ENCODE measurements at places on chromosomes 12 and 14.

- no peak for DNase-seq
Observed at GRCh38 chr12:27515671-27516070, 8.3 kb upstream of the PPFIBP1 start.

DNA sequence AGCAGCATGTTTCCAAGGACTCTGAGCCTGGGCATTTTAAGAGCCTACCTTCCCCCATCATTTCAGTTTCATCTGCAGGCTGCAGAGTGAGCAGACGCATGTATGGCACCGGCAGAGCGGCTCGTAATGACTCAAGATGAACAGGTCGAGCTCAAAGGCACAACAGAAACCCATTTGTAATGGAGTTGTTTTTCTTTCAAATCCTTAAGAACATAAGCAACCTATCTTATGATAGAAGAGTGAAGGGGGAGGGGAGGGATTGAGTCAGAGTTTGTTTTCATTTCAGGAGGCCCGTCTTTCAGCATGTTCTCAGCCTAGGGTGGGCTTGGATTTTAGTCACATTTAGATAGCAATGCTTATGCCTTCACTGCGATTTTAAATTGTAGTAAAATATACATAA is 54.9 kb upstream of the CISTR start:
- DNase-seq, result no peak

DNA sequence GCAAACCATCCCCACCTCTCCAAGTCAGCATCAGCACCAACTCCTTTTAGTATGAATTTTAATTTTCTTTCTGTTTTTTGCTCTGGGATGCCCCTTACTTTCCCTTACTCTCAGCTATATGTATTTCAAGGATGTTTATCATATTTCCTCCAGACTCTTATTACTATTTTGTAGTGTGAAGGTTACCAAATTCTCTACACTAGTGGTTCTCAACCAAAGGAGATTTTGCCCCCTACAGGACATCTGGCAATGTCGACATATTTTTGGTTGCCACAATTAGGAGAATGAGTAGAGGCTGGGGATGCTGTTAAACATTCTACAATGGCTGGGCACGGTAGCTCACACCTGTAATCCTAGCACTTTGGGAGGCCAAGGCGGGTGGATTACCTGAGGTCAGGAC is 29.1 kb upstream of the SOS2 start:
- no peak for DNase-seq

DNA sequence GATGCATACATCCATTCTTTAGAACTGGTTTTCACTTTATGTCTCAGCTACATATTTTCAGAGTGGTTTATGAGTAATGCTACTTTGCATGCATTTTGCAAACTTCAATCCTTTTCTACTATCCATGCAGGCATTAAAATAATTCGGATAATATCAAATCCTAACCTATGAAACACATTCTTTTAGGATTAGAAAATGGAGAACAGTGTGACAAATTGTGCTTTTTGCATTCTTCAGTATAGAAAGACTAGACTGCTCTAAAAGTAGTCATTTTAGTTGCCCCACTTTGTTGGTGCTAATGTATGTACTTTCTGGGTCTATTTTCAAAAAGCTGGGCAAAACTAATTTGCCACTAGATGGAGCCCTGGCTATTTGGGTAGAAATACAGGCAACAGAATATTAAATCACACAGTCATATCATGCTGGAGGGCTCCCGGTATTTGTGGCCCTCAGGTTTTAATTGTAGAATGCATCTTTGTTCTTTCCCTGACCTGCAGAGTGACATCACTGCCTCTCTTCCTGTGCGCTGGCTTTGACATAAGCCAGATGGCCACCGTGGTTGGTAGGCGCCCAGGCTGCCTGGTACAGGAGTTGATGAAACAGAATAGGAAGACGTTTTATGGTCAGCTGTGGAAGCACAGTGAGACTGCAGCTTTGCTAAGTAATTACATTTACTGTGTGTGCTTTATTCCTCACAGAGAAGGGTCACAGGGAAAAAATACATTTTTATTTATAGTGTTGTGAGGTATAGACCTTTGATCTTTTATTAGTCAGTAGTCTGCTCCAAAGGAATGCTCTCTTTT is 28.1 kb downstream of the MSRB3 start:
- DNase-seq, result peak; percentile 3

DNA sequence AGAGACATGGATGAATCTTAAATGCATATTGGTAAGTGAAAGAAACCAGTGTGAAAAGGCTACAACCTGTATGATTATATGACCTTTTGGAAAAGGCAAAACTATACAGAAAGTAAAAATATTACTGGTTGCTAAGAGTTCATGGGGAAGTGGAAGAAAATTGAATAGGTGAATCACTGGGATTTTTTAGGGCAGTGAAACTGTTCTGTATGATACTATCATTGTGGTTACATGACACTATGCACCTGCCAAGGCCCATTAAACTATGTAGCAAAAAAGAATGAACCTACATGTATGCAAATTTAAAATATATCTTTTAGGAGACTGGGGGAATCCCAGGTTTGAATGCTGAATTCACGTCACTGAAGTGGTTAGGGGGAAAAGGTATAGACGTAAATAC is 12.6 kb upstream of the OR8S1 start:
- peak; percentile 13 for DNase-seq

DNA sequence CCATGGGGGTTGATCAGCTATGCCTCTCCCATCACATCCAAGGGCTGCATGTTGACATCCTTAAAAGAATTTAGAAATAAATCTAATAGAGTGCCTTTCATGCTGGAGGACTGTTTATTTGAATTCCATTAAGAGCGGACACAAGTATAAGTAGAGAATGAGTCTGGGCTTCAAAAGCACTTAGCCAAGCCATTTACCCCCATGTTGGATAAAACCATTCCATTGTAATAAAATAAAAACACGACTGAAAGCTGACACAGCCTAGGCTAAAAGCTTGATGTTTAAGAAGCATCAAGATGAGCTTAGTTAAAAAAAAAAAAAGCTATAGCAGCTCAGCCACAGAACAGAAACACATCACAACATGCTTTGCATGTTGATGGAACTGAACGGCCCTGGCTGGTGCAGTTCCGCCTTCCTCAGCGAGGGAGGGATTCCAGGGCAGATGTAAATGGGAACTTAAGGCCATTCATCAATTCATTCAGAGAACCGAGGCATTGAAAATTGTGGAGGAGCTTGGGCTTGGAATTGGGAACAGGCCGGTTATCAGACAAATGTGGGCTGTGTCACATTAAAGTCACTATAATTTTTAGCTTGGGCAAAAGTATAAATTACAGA is 41.2 kb downstream of the TMEM132D start:
- DNase-seq, result no peak

DNA sequence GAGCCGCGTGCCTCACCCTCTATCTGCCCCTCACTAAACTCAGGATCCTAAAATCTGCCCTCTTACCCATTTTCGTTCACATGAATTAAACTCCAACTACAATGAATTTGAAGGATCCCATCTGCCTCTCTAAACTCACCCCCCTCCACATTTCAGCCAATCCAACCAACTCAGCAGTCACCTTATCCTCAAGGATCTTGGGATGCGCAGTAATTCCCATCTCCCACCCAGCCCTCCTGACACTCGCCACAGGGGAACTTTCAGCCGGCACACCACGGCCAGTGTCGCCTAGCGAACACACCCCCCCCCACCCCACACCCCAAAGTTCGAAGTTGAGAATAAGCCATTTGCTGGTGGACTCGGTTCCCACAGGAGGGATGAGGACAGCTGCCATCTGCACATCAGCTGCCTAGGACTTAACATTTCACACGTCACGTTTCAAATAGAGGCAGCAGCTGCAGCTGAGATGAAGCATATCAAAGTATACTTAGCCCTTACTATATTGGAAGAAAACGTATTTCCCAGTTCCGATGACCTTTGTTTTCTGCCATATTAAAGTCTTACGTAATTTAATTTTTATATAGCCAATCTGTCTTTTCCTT is 8.7 kb upstream of the SELPLG start:
- no peak for DNase-seq

DNA sequence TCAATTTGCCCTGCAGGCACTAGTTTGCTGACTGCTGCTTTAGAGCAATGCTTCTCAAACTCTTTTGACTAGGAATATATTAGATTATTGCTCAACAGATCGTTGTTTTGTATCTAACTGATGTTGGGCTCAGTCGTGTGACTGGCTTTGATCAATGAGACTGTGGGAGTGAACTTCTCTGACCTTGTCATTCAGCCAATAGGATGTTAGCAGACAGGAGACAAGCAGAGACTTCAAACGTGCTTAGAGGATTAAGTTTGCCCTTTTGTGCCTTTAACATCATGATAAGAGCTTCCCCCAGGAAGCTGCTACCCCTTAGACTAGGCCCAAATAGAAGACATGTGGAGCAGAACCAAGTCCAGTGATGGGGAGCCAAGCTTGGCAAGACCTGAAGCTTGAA is 76.7 kb upstream of the ELK3 start:
- no peak for DNase-seq

GRCh38 chr14:102939329-102939728 is 16.9 kb downstream of the AMN start:
- DNase-seq, result no peak

- DNase-seq, result no peak
Observed at GRCh38 chr12:54012631-54013409, 4.0 kb downstream of the HOXC8 start.

DNA sequence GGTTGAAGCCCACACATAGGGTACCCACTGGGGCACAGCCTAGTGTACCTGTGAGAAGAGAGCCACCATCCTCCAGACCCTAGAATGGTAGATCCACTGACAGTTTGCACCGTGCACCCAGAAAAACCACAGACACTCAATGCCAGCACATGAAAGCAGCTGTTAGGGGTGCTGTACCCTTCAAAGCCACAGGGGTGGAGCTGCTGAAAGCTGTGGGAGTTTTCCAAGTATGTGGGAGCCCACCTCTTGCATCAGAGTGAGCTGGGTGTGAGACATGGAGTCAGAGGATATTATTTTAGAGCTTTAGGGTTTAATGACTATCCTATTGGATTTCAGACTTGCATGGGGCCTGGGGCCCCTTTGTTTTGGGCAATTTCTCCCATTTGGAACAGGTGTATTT is 30.5 kb downstream of the TSPAN19 start:
- no peak for DNase-seq

GRCh38 chr14:104797115-104798044 is 1.8 kb upstream of the AKT1 start:
- DNase-seq, result no peak

- DNase-seq, result no peak
Observed at GRCh38 chr14:21626491-21627230, 8.1 kb downstream of the OR10G2 start.

DNA sequence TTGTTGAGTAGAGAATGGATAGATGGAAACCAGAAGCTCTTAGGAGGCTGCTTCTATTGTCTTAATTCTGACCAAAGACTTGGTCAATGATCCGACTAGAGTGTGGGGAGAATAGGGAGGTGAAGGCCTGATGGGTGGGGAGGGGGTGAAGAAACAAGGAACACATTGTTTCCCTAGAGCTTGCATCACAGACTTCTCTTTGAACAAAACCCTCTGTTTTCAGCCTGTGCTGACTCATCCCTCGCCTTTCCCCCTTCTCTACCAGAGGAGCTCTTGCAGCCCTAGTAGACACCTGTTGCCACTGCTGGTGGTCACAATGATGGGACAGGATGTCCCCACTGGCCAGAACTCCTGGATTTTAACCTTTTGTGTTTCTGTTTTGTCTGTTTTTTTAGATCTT is 46.8 kb upstream of the CISTR start:
- no peak for DNase-seq

DNA sequence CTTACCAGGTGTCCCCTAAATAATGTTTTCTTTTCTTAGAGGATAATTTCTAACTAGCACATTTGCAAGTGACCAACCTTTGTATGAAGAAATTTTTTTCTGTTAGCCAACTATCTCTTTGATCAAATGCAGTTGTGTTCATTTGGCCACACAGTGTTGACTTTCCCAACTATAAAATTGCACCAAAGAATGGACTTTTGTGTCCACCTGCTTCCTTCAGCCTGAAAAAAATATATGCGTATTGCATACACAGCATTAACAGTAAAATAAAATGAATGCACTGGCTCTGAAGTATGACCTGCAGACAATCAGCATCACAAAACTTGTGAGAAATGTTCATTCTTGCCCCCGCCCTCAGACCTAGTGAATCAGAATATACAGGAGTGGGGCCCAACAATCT is 342.0 kb downstream of the SEC23A start:
- no peak for DNase-seq

- DNase-seq, result no peak
Observed at GRCh38 chr12:5808981-5809380, 136.1 kb downstream of the ANO2 start.

GRCh38 chr14:46344327-46344937 is 307.1 kb downstream of the RPL10L start:
- DNase-seq, result no peak

DNA sequence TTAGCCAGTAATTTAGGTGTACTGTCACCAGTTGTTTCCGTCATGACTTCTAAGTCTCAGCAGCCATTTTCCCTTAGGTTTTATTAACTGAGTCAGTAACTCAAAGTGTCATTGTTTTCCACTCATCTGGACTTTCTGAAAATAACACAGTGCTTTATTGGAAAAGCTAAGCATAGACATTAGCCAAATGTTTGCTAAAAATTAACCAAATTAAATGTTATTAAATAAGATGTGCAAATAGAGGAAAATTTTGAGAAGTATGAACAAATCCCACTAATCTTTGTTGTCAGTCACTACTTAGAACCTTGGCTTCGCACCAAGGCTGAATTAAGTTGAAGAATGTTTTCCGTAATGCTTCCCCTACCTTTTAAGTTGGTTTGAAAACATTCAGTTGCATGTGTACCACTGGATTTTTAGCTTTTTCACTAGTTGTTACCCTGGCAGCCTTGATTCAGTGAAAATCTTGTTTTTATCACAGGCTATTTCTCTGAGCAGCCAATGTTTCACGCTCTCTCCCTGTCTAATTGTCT is 43.0 kb downstream of the BORCS5 start:
- no peak for DNase-seq

DNA sequence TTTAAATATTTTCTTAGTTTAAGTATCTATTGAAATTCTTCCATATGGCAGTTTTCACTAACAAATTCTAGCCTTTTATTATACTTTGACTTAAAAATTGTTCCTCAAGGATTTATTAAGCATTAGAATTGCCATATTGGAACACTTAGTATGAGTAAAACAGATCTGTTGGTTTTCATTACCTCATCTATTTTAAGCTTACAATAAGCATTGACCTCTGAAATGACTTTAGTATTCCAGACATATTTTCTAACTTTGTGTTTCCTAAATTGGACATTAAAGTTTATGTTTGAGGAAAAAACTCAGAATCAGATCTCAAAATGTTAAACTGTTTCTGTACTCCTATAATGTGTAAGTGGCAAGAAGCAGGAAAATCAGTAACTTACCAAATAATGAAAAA is 48.4 kb downstream of the CSRP2 start:
- DNase-seq, result no peak

- no peak for DNase-seq
Observed at GRCh38 chr12:50620978-50621360, 116.2 kb downstream of the DIP2B start.
